Left lung (tissue), 14 donors: ENCODE measurements at places on chromosomes 11 and 22.

DNA sequence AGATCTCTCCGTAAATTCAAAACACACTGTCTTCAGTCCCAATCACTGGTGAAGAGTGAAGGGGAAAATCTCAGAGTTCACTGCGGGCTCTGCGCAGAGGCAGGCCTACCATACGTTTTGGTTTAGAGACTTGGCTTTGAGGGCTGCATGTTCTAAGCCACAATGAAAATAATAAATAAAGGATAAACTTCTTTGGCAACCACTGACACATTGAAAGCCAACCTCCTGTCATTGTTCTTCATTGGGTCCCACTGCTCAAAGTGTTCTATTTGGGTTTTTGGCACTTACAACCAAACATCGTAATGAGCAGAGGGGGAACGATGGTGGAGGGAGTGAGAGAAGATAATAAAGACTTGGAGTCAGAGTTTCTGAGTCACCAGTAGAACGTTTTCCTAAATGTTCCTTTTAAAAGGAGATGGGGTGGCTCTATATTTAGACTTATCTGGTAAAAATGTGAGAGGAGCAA lies 472.9 kb downstream of the SOX6 start:
- no peaks in the 10 kb centered on the region for H3K27me3 ChIP-seq
- no peaks in the 10 kb centered on the region for H3K4me1 ChIP-seq
- no peak overlapping the region for H3K4me3 ChIP-seq
- DNase-seq: peak; percentile 42

DNA sequence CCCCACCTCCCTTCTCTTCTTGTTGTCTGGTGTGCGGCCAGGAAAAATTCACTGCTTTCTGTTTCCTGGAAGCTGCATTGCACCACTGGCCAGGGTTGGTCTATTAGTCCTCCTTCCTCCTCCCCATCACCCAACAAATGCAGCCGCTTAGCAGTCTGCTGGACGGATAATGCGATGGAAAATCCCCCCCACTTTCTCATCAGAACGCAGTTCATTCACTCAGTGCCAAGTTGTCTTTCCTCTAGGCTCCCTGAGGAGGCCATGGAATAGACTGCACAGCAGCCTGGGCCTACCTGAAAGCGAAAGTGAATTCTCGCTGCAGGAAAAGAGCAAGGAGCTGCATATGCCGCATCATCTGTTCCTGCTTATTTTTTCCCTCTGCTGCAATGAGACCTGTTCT lies 513.6 kb downstream of the METTL15 start:
- H3K4me1 ChIP-seq: no peaks in the 10 kb centered on the region
- no peaks in the 10 kb centered on the region for H3K36me3 ChIP-seq
- H3K27me3 ChIP-seq: no peaks in the 10 kb centered on the region
- H3K27ac ChIP-seq: no peak overlapping the region

GRCh38 chr11:417652-418342 lies 3.0 kb upstream of the SIGIRR start:
- DNase-seq: peak; percentile 45
- H3K27ac ChIP-seq: peak overlapping the region; percentile 83

DNA sequence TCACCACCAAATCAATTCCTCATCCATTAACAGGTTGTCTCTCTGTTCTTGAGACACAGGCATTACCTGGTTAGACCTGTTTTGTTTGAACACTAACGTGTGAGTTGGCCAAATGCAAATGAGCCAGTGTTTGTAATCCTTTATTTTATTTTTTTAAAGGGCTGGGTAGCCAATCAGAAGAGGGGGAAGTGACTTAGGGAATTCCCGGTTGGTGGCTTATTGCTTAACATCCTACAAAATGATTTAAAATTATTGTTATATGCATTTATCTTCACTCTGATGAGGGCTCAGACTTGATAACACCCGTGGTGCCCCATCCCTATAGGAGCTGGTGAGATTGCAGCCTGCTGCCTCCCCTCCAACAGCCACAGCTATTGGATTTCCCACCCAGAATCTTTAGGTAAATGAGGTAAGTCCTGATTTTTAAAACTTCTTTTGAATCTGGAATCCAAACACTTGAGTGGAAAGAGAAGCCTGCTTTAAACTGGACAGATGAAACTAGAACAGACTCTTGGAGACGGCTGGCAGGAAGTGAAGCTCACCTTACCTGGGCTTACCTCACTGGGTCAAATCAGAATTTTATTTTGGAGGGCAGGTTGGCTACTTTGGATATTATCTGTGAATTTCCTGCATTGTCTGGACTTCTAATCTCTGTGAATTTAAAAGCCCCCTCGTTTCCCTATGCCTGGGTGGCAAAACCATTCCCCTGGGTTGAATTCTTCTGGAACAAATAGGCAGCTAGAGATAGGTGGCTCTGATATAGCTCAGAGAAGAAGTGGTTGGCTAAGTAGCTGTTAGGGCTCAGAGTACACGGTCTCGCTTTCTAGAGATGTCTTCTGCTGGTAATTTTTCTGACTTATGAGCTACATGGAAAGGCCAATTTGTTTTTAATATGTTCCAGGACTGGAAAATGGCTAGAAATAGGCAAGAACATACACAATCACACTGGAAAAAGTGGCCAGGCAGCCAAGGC lies at the start of gene EHF:
Gene EHF (plus strand): TSS at position 274 of the 973 bp plus-strand sequence. CDS start 21,538 bp downstream, outside the sequence.
- H3K36me3 ChIP-seq: no peaks in the 10 kb centered on the region
- peak; percentile 55 for DNase-seq

- no peak overlapping the region for H3K4me3 ChIP-seq
- H3K4me1 ChIP-seq: no peaks in the 10 kb centered on the region
- no peaks in the 10 kb centered on the region for H3K36me3 ChIP-seq
- H3K27ac ChIP-seq: no peak overlapping the region
- DNase-seq: no peak
These were observed 141.3 kb upstream of the CCDC90B start for GRCh38 chr11:83427501-83427900.

DNA sequence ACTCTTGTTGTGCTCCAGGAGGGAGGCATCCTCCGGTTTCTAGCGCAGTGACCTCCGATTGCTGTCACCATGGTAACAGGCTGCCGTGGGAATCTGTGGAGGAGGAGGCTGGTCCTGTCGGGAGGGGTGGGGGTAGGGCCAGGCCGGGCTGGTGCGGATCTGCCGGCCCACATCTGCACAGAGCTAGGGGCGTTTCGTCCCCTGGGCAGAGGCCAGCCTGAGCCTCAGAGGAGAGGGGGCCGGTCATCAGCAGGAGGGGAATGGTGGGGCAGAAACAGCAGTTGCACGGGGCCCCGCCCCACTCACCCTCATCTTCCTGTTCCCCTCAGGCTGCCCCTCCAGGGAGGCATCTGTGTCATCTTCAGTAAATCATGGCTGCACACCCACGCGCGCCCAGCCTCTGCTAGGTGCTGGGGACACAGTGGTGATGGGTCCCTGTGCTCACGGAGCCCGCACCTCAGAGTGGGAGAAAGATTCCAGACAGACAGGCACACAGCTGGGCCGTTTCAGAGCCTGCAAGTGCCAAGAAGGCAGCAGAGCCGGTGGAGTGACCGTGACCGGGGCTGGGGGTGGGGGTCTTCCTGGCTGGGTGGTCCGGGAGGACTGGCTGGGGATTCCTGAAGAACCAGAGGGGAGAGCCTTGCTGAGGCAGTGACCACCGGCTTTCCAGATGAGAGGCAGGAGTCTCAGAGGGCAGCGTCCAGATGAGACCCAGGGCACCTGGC lies 120.5 kb downstream of the CACNA1I start:
- H3K27me3 ChIP-seq: peaks cover 21% of the 10 kb centered on the region
- no peaks in the 10 kb centered on the region for H3K4me1 ChIP-seq
- no peaks in the 10 kb centered on the region for H3K36me3 ChIP-seq
- no peak overlapping the region for H3K27ac ChIP-seq

GRCh38 chr11:66853242-66854229 lies 3.3 kb upstream of the LRFN4 start:
- no peaks in the 10 kb centered on the region for H3K27me3 ChIP-seq
- H3K36me3 ChIP-seq: peaks cover 13% of the 10 kb centered on the region
- H3K4me1 ChIP-seq: peaks cover 4% of the 10 kb centered on the region
- no peak overlapping the region for H3K4me3 ChIP-seq

DNA sequence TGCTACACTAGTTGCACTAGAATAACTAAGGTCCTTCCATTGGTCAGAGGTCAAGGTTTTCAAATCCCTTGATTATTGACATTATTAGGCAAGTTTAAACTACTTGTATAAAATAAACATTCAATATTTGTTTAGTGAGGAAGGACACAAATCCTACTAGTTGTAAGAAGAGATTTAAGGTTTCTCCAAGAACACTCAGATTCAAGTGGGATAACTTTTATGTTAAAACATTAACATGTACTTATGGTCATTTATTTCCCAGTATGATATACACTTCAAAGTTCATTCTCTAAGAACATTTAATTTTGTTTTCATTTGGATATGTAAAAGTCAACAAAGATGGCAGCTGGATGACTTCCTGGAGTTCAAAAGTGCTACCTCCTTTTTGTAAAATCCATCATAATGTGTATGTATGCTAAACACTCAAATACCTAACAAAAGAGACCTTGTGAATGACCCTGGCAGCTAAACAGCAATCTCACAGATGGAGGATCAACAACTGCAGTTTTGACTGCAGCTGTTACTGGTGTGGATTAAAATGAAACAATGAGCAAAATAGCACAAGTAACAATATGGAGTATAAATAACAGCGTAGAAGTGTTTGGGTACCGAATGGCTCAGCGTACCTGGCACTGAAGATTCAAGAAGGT lies 1.5 kb downstream of the CCDC90B start:
- peak overlapping the region; percentile 93 for H3K4me3 ChIP-seq
- H3K4me1 ChIP-seq: peaks cover 15% of the 10 kb centered on the region
- peak overlapping the region; percentile 97 for H3K27ac ChIP-seq
- H3K27me3 ChIP-seq: no peaks in the 10 kb centered on the region
- H3K36me3 ChIP-seq: no peaks in the 10 kb centered on the region

- H3K36me3 ChIP-seq: no peaks in the 10 kb centered on the region
- no peak overlapping the region for H3K4me3 ChIP-seq
- no peaks in the 10 kb centered on the region for H3K4me1 ChIP-seq
- peaks cover under 1% of the 10 kb centered on the region for H3K27me3 ChIP-seq
- H3K27ac ChIP-seq: no peak overlapping the region
- DNase-seq: no peak
These were observed 36.8 kb downstream of the BARX2 start for GRCh38 chr11:129412494-129412893.

- no peaks in the 10 kb centered on the region for H3K27me3 ChIP-seq
- peak overlapping the region; percentile 64 for H3K27ac ChIP-seq
- peaks cover 96% of the 10 kb centered on the region for H3K4me1 ChIP-seq
These were observed 119.7 kb downstream of the ETS1 start for GRCh38 chr11:128467610-128468041.

- H3K36me3 ChIP-seq: no peaks in the 10 kb centered on the region
- no peak for DNase-seq
- no peak overlapping the region for H3K27ac ChIP-seq
- H3K4me3 ChIP-seq: no peak overlapping the region
- H3K4me1 ChIP-seq: no peaks in the 10 kb centered on the region
These were observed 277.5 kb downstream of the KIRREL3 start for GRCh38 chr11:126722956-126723664.

DNA sequence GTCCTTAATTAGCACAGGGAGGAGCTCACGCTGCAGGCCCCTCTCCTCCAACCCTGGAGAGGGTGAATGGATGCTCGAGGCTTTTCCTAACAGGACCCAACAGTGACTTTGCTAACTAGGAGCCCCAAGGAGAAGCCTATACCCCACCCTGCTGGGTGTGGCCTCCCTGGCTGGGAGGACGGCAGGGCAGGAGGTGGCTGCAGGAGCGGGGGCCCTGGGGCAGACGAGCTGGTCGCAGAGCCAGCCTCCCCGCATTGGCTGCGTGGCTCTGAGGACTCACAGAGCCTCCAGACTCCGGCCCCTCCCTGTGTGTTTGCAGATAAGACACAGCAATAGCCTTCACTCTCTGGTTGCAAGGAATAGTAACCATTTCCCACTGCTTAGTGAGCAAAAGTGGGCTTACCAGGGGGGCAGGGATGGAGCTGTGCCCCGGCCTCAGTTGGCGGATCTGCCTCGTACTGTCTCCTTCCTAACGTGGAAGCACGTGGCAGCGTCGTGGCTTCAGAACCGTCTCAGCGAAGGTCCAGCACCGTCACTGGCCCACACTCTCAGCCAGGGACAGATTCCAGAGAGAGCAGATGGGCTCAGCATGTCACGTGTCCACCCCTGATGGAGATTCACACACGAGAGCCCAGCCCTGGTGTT lies 1087.5 kb downstream of the BRD1 start:
- no peak for DNase-seq
- no peaks in the 10 kb centered on the region for H3K4me1 ChIP-seq
- no peaks in the 10 kb centered on the region for H3K27me3 ChIP-seq
- no peak overlapping the region for H3K4me3 ChIP-seq
- H3K36me3 ChIP-seq: no peaks in the 10 kb centered on the region

DNA sequence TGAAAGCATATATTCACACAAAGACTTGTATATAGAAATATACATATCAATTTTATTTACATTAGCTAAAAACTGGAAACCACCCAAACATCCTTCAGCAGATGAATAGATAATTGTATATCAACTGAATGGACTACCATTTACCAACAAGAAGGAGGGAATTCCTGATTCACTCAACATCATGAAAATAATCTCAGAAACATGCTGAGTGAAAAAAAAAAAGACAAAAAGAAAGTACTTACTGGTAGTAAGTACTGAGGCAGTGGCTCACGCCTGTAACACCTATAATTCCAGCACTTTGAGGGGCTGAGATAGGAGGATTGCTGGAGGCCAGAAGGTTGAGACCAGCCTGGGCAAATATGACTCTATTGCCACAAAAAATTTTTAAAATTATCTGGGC lies 7.4 kb upstream of the IPO7 start:
- DNase-seq: no peak
- H3K27ac ChIP-seq: no peak overlapping the region
- H3K4me3 ChIP-seq: no peak overlapping the region
- H3K27me3 ChIP-seq: no peaks in the 10 kb centered on the region
- H3K4me1 ChIP-seq: no peaks in the 10 kb centered on the region

DNA sequence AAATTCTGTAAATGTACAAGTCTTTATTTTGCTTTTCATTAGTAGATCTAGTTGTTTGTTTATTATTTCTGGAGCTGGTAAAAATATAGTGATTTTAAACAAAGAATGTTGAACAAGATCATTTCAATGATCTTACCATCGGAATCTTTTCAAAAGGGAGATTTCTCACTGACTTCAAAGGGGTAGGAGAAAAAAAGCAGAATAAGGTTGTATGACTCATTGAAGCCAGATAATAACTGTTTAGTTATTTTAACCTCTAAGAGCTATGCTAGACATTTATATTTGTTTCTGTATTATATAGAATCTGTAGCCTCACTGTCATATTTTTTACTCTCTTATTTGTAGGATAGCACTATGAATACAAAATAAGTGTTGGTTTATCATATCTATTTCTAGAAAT lies 8.1 kb upstream of the PDE3B start:
- no peaks in the 10 kb centered on the region for H3K36me3 ChIP-seq
- H3K4me1 ChIP-seq: no peaks in the 10 kb centered on the region
- no peak for DNase-seq
- H3K4me3 ChIP-seq: no peak overlapping the region
- H3K27me3 ChIP-seq: no peaks in the 10 kb centered on the region
- peak overlapping the region; percentile 74 for H3K27ac ChIP-seq

DNA sequence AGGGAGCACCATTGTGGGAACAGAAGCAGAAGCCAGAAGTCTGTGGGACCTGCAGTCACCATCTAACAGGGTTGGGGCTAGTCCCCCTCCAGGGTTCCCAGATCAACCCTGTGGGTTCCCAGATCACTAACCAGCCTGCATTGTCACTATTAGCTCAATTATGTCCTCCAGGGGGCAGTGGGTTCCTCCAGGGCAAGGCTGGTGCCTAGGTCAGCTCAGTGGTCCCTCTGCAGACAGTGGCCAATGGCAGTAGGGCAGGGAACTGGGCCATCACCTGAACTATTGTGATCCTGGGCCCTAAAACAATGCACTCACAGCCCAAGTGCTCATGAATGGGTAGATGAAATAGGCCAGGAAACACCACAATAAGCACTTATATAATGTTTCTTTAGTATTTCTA lies 18.8 kb upstream of the PRSS23 start:
- no peaks in the 10 kb centered on the region for H3K36me3 ChIP-seq
- H3K27ac ChIP-seq: no peak overlapping the region
- no peaks in the 10 kb centered on the region for H3K27me3 ChIP-seq
- H3K4me1 ChIP-seq: no peaks in the 10 kb centered on the region

GRCh38 chr11:59218319-59218718 lies 5.6 kb upstream of the MPEG1 start:
- H3K27ac ChIP-seq: no peak overlapping the region
- H3K36me3 ChIP-seq: no peaks in the 10 kb centered on the region
- no peaks in the 10 kb centered on the region for H3K4me1 ChIP-seq
